Central memory CD8-positive, alpha-beta T cell (primary cell): ENCODE measurements at places on chromosomes 7 and 10.

GRCh38 chr10:46040004-46040403 lies 6.1 kb downstream of the MSMB start:
- H3K27ac ChIP-seq = no peak overlapping the region
- peaks cover 27% of the 10 kb centered on the region for H3K27me3 ChIP-seq
- H3K4me1 ChIP-seq = no peaks in the 10 kb centered on the region
- H3K36me3 ChIP-seq = no peaks in the 10 kb centered on the region
- no peak overlapping the region for H3K4me3 ChIP-seq
- no peak for DNase-seq

GRCh38 chr10:126993208-126993607 lies 88.0 kb downstream of the DOCK1 start:
- no peak for DNase-seq
- H3K4me1 ChIP-seq = no peaks in the 10 kb centered on the region
- no peaks in the 10 kb centered on the region for H3K36me3 ChIP-seq
- H3K27me3 ChIP-seq = no peaks in the 10 kb centered on the region
- H3K4me3 ChIP-seq = no peak overlapping the region

DNA sequence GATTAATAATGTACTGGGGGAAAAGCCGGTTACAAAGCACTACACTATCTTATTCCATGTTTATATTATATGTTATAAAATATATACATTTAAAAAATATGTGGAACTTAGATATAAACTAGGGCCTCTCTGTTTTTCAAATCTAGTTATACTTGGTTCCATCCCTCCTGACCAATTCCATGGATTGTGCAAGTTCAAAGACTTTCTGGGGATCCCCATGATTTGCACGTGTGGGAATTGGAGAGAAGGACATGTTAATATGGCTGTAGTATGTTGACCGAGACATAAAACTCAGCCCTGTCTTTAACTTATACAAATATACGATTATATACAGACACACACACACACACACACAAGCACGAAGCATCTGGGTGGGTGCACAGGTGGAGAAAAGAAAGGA lies 18.8 kb upstream of the ECHDC3 start:
- peaks cover 2% of the 10 kb centered on the region for H3K36me3 ChIP-seq
- no peak overlapping the region for H3K27ac ChIP-seq
- peaks cover 56% of the 10 kb centered on the region for H3K27me3 ChIP-seq
- DNase-seq = no peak
- peaks cover 7% of the 10 kb centered on the region for H3K4me1 ChIP-seq
- H3K4me3 ChIP-seq = no peak overlapping the region

- DNase-seq = no peak
- H3K36me3 ChIP-seq = no peaks in the 10 kb centered on the region
- H3K4me3 ChIP-seq = no peak overlapping the region
- H3K4me1 ChIP-seq = no peaks in the 10 kb centered on the region
These were observed 123.3 kb downstream of the PAXIP1 start for GRCh38 chr7:154879629-154880028.

DNA sequence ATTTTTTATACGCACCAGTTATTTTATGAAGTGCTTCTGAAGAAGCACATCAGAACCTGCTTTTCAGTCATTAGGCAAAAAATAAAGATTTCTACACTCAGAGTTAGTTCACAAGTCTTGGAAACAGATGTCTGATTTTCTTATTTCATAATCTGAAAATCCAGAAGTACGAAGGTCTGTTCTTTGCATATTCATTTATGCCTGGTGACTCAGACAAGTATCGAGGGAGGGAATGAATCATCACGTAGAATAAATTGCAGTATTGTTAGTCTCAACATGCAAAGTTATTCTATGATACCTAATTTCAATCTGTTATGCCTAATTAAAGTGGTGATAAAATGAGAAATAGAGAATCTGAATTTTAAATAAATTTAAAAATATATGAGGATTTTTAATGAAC lies 113.6 kb upstream of the SEM1 start:
- H3K27me3 ChIP-seq = peaks cover 22% of the 10 kb centered on the region
- no peak overlapping the region for H3K27ac ChIP-seq
- no peak overlapping the region for H3K4me3 ChIP-seq
- H3K36me3 ChIP-seq = no peaks in the 10 kb centered on the region
- peaks cover 5% of the 10 kb centered on the region for H3K4me1 ChIP-seq
- no peak for DNase-seq

GRCh38 chr10:2610946-2611345 lies 456.4 kb upstream of the PFKP start:
- H3K27ac ChIP-seq = no peak overlapping the region
- peaks cover 2% of the 10 kb centered on the region for H3K36me3 ChIP-seq
- no peaks in the 10 kb centered on the region for H3K27me3 ChIP-seq
- H3K4me1 ChIP-seq = no peaks in the 10 kb centered on the region
- DNase-seq = no peak

- peaks cover 25% of the 10 kb centered on the region for H3K27me3 ChIP-seq
- H3K27ac ChIP-seq = no peak overlapping the region
- H3K4me1 ChIP-seq = no peaks in the 10 kb centered on the region
- no peak for DNase-seq
- H3K36me3 ChIP-seq = no peaks in the 10 kb centered on the region
- H3K4me3 ChIP-seq = no peak overlapping the region
These were observed 124.5 kb downstream of the CXCL12 start for GRCh38 chr10:44260286-44260928.

DNA sequence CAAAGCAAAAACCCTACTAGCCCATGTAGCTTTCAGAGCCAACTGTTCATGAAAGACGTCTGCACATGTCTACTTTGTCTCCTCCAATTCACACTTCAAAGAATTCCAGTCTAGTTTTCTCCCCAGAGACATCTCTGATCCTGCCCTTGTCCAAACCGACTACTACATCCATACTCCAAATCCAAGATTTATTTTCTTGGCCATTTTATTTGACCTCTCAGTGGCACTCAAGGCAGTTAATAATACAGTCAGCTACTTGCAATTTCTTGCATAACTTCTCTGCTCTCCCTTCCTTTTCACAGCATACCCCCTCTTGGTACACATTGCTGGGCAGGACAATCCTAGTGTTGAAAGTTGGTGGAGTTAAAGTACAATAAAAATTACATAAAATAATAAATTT lies 170.9 kb upstream of the INHBA start:
- no peak for DNase-seq
- peaks cover 2% of the 10 kb centered on the region for H3K36me3 ChIP-seq
- H3K27ac ChIP-seq = no peak overlapping the region
- peaks cover 36% of the 10 kb centered on the region for H3K27me3 ChIP-seq
- no peaks in the 10 kb centered on the region for H3K4me1 ChIP-seq

DNA sequence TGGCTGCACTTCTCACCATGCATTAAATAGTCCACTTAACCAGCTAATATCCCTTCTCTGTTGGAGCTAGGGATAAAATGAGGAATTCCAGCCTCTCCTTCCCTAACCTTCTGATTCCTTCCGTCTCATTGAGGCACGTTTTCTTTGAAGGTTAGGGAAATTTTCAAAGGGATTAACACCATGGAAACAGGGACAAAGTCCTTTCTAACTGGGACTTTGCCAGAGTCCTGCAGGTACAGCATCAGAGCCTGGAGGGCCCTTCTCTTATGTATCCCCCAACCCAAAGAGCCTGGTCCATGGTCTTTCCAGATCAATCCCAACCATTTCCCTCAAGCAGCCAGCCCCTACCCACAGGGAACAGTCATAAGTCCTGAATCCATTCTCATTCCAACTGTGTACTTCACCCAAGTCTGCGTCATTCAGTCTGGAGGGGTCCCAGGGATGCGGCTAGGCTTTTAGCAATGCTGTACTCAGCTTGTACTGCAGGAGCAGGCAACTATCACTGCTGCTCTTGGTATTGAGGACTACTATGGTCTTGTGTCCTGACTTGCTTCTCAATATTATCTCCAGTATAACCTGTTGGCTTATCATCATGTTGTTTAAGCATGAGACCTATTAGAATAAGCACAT lies 34.6 kb upstream of the CROT start:
- H3K4me1 ChIP-seq = no peaks in the 10 kb centered on the region
- H3K27ac ChIP-seq = no peak overlapping the region
- peaks cover 16% of the 10 kb centered on the region for H3K27me3 ChIP-seq
- H3K36me3 ChIP-seq = no peaks in the 10 kb centered on the region
- DNase-seq = no peak

DNA sequence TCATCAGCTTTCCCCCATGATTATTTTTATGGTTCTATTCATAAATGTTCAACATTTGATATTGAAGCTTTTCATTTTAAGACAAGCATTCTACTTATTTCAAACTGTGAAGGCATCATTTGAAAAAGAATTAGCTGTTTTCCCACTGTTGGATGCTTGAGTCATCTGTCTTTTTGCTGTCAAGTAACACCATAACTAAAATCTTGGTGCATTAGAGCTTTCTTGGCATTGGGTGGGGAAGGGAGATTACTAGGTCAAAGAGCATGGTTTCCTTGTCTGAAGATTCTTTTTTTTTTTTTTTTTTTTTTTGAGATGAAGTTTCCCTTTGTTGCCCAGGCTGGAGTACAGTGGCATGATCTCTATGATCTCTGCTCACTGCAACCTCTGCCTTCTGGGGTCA lies 68.5 kb downstream of the CTBP2 start:
- H3K27me3 ChIP-seq = peaks cover 40% of the 10 kb centered on the region
- no peak overlapping the region for H3K4me3 ChIP-seq
- no peaks in the 10 kb centered on the region for H3K4me1 ChIP-seq
- H3K36me3 ChIP-seq = no peaks in the 10 kb centered on the region
- no peak overlapping the region for H3K27ac ChIP-seq

DNA sequence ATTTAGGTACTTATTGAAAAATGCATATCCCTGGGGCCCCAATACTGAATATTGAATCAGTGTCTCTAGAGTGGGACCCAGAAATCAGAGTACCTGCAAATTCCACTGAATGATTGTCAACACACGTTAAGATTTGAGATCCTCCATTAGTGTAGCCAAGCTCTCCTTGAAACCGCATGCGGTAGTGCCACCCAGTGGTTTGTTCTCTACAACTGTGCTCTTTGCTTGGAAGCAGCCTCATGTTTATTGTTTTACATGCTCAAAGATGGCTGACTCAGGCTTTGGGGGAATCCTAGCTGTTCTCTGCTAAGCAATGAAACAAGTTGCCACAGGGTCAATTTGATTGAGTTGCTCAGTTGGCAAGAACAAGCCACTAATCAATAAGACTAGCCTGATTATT lies 340.2 kb upstream of the CELF2 start:
- H3K4me1 ChIP-seq = no peaks in the 10 kb centered on the region
- H3K4me3 ChIP-seq = no peak overlapping the region
- no peak for DNase-seq
- H3K27ac ChIP-seq = no peak overlapping the region

GRCh38 chr7:91573405-91573804 lies 307.1 kb downstream of the MTERF1 start:
- no peak for DNase-seq
- no peak overlapping the region for H3K4me3 ChIP-seq
- H3K27me3 ChIP-seq = no peaks in the 10 kb centered on the region
- no peaks in the 10 kb centered on the region for H3K4me1 ChIP-seq
- no peaks in the 10 kb centered on the region for H3K36me3 ChIP-seq

- H3K27ac ChIP-seq = no peak overlapping the region
- no peaks in the 10 kb centered on the region for H3K36me3 ChIP-seq
- DNase-seq = no peak
- H3K4me3 ChIP-seq = no peak overlapping the region
- no peaks in the 10 kb centered on the region for H3K4me1 ChIP-seq
These were observed 210.9 kb downstream of the INHBA start for GRCh38 chr7:41491883-41492471.

DNA sequence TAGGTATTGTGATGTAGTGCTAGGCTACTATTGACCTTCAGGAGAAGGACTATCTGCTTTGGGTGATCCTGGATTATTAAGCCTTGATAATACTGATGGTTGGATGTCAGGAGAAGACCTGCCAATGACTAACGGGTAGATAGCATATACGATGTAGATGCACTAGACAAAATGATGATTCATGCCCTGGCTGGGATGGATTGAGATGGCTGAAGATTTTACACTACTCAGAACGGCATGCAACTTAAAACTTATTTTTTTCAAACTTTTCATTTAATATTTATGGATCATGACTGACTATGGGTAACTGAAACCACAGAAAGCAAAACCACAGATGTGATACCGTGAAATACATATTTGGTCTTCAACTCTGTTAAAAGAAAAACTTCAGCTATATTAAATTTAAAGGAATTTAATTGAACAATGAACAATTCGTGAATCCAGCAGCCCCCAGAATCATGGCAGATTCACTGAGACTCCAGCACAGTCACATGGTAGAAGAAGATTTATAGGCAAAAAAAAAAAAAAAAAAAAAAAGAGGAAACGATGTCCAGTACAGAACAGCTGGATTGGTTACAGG lies 124.6 kb upstream of the CDK13 start:
- H3K36me3 ChIP-seq = no peaks in the 10 kb centered on the region
- no peak overlapping the region for H3K27ac ChIP-seq
- no peaks in the 10 kb centered on the region for H3K4me1 ChIP-seq
- H3K4me3 ChIP-seq = no peak overlapping the region

DNA sequence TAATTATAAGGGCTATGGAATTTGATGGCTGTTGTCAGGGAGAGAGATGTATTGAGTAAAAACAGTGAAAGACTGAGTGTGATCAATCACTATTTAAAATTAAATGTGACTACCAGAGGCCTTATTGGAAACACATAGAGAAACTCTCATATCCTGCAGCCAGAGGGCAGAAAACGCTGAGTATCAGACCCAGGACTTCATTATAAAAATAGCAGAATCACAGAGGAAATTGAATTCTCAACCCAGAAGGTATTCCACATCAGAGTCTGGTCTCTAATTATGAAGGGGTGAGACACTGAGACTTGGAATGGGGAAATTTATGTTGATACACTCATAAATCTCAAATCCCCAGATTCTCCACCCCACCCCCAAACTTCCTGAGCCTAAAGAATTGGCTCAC lies 69.5 kb upstream of the IL6 start:
- no peaks in the 10 kb centered on the region for H3K36me3 ChIP-seq
- peaks cover 9% of the 10 kb centered on the region for H3K27me3 ChIP-seq
- H3K27ac ChIP-seq = no peak overlapping the region

DNA sequence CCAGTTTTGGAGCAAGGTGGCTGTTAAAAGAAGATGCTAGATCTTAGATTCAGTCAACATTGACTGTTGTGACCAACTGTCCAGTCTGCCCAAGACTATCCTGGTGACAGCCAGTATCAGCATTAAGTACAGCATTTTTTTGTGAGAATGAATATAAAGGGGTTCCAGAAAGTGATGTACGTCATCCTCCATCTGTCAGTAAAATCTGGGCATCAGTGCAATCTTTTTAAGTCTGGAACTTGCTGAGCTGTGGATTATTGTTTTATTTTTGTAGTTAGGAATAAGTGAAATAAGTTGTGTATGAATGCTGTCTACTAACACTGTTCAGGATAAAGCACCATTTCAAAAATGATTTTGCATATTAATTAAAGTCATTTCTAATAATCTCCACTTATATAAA lies 1020.0 kb upstream of the GHITM start:
- DNase-seq = no peak
- H3K36me3 ChIP-seq = peaks cover 1% of the 10 kb centered on the region
- H3K4me1 ChIP-seq = no peaks in the 10 kb centered on the region
- H3K4me3 ChIP-seq = no peak overlapping the region
- no peak overlapping the region for H3K27ac ChIP-seq
- no peaks in the 10 kb centered on the region for H3K27me3 ChIP-seq

- DNase-seq = no peak
- H3K4me3 ChIP-seq = no peak overlapping the region
- H3K4me1 ChIP-seq = no peaks in the 10 kb centered on the region
- no peaks in the 10 kb centered on the region for H3K27me3 ChIP-seq
- H3K36me3 ChIP-seq = no peaks in the 10 kb centered on the region
- no peak overlapping the region for H3K27ac ChIP-seq
These were observed 631.5 kb upstream of the NRP1 start for GRCh38 chr10:33965795-33966581.

- DNase-seq = no peak
- peaks cover 52% of the 10 kb centered on the region for H3K27me3 ChIP-seq
- no peaks in the 10 kb centered on the region for H3K4me1 ChIP-seq
- H3K4me3 ChIP-seq = no peak overlapping the region
- H3K27ac ChIP-seq = no peak overlapping the region
These were observed 19.8 kb downstream of the CREB5 start for GRCh38 chr7:28432105-28432504.
